ENCODE measurements at places on chromosomes 4 and X.

GRCh38 chr4:78768452-78769180 is 7.5 kb upstream of the BMP2K start:
- no peak for DNase-seq

- peak; percentile 15 for DNase-seq
These were observed 27.8 kb upstream of the ADH7 start for GRCh38 chr4:99462875-99463464.

DNA sequence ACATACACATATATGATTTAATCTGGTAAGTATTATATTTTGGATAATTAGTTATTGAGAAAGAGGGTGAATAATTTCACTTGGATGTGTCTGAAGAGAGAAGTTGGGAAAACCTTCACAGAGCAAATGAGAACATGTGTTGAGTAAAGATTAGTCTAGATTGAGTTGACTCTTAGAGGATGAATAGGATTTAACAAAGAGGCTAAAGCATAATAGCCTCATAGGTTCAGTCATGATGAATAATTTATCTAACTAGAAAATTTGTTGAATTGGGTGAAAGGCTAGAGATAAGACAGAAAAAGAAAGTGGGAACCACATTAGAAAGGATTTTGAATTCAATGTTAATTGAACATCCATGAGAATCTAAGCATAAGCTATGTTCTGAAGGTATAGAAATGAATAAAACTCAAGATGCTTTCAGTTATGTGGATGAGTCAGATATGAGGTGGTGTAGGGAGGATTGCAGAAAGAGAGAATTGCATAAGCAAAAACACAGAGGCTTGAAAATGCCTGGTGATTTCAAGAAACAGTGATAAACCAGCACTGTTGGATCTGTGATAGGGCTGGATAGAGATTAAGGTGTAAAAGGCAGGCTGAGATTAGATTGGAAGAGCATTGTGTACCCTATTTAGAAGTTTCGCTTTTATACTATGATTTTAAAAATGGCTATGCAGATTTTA is 207.6 kb upstream of the NR3C2 start:
- no peak for DNase-seq

DNA sequence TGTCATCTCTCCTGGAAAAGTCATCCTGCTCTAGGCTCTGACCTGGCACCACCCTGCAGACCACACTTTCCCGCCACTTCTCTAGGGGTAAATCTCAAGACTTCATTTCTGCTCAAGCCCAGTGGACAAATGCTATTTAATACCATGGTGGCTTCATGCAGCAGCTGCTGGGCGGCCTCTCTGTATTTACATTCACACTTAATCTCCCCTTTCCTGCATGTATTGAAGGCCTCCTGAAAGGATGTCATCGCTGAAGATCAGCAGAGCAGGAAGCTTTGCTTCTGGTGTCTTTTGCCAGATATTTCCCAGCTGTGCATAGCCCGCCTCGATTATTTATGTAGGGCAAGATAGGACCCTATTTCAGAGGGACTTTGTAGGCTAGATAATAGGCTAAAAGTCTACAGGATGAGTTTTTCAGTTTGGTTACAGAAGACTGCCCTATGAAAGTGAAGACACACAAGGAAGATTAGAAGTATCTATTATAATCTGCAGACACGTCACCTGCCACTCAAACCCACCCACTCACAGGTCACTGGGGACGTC is 17.2 kb downstream of the PROM1 start:
- DNase-seq, result no peak

DNA sequence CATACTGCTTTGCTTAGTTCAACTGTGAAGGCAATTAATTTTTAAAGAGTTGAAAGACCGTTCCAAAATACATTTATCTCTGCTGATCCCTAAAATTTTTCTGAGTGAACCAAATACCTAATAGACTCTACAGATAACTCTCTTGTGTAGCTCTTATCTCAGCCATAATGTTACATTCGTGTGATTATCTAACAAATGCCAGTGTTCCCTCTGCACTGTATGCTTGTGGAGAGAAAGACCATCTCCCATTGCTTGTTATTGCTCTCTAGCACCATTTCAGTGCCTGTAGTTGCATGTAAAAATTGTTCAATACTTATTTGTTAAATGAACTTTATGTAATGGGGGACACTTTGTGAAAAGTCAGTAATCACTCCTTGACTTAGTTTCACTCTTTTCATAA is 81.3 kb upstream of the ATOH1 start:
- DNase-seq, result no peak

DNA sequence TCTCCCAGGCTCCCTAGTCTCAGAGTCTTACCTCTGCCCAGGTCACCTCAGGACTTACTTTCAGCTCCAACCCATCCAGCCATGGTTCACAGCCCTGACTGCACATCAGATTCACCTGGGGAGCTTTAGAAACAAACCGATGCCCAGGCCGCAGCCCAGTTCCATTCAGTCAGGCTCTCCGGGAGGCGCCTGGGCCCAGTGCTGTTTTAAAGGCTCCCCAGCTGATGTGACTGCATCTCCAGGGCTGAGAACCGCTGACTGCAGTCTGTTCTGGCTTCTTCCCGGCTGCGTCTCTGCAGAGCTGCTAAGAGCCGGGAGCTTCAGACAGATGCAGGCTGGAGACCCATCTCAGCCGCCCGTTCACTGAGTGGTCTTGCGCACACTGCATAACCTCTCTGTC is 44.4 kb upstream of the LGI2 start:
- no peak for DNase-seq

- DNase-seq, result no peak
These were observed 89.7 kb downstream of the LRP2BP start for GRCh38 chr4:185305979-185306442.

- no peak for DNase-seq
These were observed 8.8 kb downstream of the PRDM8 start for GRCh38 chr4:80206111-80206510.

- DNase-seq, result no peak
These were observed 90.7 kb upstream of the PCDH18 start for GRCh38 chr4:137623013-137623412.

- DNase-seq, result peak; percentile 16
These were observed 201.0 kb upstream of the ARSJ start for GRCh38 chr4:114180481-114180880.

DNA sequence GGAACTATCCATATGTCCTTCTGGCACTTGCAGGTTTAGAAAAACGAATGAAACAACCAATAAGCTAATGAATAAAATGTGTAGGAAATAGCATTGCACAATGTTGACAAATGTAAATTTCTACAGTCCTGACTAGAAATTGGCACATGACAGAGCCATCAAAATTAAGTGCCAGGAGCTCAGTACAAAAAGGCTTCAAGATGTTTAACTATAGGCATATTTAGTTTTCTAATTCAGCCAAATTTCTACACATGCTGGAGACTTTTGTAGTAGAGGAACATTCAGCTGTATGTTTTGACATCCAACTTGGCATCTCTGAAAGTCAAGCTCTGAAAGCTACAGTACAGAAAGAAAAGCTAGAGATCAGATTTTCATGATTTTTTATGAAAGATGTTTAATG is 1999.4 kb upstream of the AGA start:
- DNase-seq, result no peak

- no peak for DNase-seq
These were observed 152.2 kb downstream of the SH3KBP1 start for GRCh38 chrX:19735244-19735643.

DNA sequence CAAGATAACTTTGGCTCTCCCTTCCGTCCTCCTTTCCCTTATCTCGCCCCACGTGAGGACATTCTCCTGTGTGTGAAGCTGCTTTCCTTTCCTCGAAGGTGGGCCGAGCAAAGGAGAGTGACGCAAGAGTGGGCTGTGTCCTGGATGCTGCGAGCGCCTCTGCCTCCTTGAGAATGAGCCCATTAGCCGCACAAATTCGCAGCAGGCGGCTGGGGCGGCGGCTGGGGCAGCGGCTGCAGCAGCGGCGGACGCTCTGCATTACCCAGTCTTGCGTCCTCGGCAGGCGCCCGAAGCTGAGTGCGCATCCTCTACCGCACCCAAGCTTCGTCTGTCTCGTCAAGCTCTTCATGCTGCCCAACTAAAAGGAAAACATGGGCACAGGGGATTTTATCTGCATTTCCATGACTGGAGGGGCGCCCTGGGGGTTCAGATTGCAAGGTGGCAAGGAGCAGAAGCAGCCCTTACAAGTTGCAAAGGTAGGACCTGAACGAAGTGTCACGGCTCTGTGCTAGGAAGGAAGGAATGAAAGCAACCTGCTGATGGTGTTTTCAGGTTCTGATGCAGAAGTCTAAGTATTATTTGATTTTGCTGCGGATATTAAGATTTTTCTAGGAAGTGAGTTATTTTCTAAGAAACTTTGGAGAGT is at the start of gene SYNPO2:
SYNPO2 (plus strand) TSS at position 189 of the 646 bp plus-strand sequence; CDS start at position 372, 183 bp downstream.
- peak; percentile 86 for DNase-seq

DNA sequence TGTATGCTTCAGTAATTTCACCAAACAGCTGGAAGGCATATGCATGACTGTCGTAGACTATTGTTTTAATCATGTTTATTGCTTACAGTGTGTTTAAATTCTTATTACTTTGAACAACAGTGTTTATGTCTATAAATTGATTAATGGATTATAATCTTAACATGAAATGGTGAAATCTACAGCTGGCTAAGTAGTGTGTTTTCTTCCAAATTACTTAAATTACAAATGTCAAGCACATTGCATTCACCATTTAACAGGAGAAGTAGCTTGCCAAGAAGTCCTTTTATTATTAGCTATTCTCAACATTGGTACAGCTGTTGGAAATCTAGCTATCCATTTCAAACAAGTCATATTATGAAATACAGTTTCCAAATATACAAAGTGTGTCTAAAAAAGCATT is 849.3 kb upstream of the PCDH10 start:
- no peak for DNase-seq

- DNase-seq, result no peak
These were observed 408.7 kb upstream of the ZFP42 start for GRCh38 chr4:187586892-187587291.

- no peak for DNase-seq
These were observed 41.9 kb upstream of the NSG1 start for GRCh38 chr4:4344915-4345527.

DNA sequence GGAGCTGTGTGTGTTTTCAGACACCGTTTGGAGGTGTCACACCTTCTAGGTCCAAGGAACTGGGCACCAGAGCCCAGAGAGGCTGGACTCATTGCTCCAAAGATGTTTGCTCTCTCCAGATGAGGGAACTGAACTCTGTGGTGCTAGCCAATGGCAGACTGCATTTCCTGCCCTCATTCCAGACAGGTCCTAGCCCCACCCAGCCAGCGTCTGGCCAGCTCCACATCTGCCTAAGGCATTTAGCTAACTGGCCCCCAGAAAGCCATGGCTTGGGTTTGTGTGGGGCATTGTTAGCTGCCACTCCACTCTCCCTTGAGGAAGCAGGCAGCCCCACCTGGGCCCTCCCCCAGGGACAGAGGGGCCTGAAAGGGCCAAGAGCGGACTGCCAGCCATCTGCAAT is 11.4 kb downstream of the FGD1 start:
- DNase-seq, result peak; percentile 30

GRCh38 chr4:67746797-67747495 is 7.2 kb downstream of the GNRHR start:
- no peak for DNase-seq

DNA sequence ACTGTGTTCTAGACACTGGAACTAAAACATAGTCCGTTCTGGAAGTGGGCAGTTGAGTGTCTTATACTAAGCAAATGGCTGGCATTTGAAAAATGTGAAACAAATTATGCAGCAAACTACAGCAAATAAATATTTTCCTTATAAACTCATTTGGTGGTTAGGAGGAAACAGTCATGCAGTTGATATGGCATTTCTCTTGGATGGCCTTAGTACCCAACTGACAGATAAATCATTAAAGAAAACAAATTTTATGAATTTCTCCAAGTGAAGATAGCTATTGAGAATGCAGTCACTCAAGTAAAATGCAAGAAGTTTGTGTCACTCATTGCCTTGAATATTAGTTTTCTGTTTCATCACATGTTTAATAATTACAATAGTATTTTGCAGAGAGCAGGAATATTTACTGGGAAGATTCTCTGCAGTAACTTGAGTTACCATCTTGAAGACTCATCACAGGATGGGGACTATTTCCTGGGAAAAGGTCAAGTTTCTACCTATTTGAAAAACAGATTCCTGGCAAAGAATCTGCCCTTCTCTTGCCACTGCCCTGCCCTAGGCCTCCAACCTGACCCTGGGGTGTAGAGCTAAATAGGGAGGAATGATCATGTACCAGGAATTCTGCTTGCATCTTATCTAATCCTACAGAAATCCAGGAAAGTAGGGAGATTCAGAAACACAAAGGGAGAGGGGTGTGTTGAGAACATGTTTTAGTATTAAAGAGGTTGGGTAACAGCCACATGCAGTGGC is 105.9 kb downstream of the SH3RF1 start:
- DNase-seq, result no peak

- DNase-seq, result no peak
These were observed 640.6 kb downstream of the PCDH7 start for GRCh38 chr4:31360786-31361185.

GRCh38 chrX:13022926-13023325 is 21.5 kb downstream of the FAM9C start:
- DNase-seq, result no peak

GRCh38 chrX:6226596-6227452 is 1.8 kb downstream of the NLGN4X start:
- DNase-seq, result peak; percentile 20

GRCh38 chr4:83455281-83456183 is at the start of the genes HELQ and MRPS18C:
Gene HELQ (minus strand): TSS chr4:83455823. CDS start chr4:83455693, 130 bp downstream.
Gene MRPS18C (plus strand): TSS chr4:83456058. CDS start chr4:83456078, 20 bp downstream.
- peak; percentile 94 for DNase-seq

DNA sequence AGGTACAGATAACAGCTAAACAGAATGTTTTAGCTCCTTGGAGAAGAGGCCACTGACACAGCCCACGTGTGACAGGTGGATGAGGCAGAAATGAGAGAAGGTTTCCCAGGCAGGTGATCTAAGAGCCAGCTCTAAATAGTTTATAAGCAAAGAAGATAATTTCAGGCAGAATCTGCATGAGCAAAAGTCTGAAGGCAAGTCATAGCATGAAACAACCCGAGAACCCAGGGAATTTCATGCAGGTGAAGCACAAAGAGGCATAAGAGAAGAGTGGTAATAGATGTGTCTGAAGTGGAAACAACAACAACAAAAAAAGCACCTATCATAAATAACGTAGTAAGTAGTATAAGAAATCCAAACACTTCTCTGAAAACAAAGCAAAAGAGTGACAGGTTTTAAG is 275.8 kb upstream of the CPEB2 start:
- DNase-seq, result no peak

- DNase-seq, result peak; percentile 32
These were observed 46.1 kb downstream of the HTRA3 start for GRCh38 chr4:8315435-8316250.

DNA sequence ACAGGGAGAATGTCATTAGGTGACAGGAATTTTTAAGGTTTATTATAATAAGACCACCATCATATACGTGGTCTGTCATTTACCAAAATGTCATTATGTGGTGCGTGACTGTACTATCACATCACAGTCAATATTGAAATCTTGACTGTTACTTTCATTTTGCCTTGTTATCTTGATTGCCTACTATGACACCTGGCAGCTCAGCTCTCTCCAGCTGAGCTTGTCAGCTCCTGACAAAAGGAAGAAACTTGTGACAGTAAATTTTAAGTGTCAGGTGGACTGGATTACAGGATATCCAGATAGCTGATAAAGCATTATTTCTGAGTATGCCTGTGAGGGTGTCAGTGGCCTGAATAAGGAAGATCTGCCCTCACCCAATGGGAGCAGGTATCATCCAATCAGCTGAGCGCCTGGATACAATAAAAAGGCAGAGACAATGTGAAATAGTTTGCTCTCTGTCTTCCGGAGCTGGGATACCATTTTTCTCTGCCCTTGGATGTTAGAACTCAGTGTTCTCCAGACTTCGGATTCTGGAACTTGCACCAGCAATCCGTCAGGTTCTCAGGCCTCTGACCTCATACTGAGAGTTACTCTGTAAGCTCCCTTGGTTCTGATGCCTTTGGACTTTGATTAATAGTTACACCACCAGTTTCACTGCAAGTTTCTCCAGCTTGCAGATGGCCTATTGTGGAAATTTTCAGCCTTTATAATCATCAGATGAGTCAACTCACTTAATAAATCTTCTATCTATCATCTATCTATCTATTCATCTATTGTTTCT is 1454.7 kb upstream of the IGFBP7 start:
- DNase-seq, result no peak
